ENCODE measurements at places on chromosomes 7 and 10.

- DNase-seq, result no peak
Measured at GRCh38 chr10:74748468-74749031, 77.8 kb upstream of the KAT6B start.

DNA sequence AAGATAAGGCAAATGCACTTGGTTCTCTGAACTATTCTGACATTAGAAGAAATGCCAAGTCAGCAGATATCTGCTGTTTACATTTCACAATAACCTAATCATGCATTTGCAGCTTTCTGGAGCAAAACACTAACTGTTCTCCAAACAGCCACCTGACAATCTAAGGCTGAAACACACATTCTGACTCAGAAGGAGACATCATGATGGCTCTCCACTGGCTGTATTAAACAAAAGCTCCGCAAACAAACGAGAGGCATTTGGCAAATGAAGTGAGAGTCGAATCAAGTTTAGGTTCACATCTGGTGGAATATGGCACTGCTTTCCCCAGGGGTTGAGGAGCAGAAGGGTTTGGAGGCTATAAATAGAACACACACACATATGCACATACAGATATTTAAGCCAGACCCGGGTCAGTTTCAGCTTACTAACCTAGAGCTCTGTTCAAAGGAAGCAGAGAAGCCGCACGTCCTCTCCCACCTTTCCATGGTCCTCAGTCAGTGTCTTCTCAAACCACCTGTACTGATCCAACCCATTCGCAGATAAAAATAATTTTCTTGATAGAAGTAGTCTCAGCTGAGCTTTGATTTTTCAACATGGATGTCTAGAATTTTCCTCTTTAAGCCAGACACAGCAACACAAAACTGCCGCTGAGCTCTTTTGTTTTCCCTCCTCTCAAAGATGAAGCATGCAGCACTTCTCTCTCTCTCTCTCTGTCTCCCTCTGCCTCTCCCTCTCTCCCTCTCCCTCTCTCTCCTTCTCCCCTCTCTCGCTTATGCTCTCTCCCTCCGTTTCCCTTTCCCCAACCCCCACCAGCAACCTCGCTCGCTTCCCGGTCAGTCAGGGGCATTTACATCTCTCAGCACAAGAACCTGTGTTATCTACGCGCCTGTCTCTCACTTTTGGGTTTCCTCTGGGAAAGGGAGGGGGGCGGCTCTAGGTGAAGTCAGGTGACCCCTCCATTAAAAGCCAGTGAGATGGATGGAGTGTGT is 682.8 kb downstream of the MAGI2 start:
- DNase-seq, result peak; percentile 3

GRCh38 chr7:12674861-12675260 is 12.6 kb upstream of the ARL4A start:
- no peak for DNase-seq

GRCh38 chr10:86018735-86019058 is 347.9 kb downstream of the GRID1 start:
- no peak for DNase-seq

DNA sequence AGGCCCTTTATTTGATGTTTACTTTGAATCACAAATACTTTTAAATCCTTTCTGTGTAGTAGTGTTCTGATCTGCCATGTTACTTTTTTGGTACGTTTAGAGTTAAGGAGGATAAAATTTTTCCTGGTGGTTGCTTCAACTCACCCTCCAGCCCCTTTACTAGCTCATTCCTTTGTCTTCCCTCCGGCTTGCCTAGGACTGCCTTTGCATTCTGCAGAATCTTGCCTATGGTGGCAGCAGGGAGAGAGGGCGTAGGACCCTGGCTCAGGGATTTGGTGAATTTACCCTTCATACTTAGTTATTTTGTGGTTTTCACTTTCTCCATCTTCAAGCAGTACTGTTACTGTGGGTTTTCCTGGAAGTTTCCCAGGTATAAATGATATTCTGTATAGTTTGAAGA is 833.5 kb downstream of the XPNPEP1 start:
- no peak for DNase-seq

GRCh38 chr10:76202777-76203176 is 771.4 kb downstream of the LRMDA start:
- peak; percentile 17 for DNase-seq

DNA sequence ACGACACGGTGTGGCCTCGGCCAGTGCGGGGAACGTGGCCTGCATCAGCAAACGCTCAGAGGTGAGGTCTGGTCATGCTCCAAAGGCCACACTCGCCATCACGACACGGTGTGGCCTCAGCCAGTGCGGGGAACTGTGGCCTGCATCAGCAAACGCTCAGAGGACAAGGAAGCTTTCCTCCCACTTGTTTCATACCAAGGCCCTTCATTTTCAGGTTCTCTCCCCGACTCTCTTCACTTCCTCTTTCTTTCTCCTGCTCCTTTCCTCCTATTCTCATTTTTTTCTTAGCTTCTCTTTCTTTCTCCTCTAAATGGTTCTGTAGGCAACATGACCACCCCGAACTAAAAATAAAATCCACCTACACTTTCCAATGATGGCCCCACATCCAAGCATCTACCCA is 384.4 kb upstream of the SHH start:
- no peak for DNase-seq

GRCh38 chr10:49540056-49540797 is 1.3 kb upstream of the ERCC6 start:
- DNase-seq, result no peak

GRCh38 chr7:42181566-42181965 is 55.4 kb downstream of the GLI3 start:
- DNase-seq, result no peak

Data from ELR (cell line).